ENCODE measurements at places on chromosomes 5 and 9.

- DNase-seq, result no peak
Observed at GRCh38 chr5:150734579-150735384, 24.0 kb downstream of the DCTN4 start.

DNA sequence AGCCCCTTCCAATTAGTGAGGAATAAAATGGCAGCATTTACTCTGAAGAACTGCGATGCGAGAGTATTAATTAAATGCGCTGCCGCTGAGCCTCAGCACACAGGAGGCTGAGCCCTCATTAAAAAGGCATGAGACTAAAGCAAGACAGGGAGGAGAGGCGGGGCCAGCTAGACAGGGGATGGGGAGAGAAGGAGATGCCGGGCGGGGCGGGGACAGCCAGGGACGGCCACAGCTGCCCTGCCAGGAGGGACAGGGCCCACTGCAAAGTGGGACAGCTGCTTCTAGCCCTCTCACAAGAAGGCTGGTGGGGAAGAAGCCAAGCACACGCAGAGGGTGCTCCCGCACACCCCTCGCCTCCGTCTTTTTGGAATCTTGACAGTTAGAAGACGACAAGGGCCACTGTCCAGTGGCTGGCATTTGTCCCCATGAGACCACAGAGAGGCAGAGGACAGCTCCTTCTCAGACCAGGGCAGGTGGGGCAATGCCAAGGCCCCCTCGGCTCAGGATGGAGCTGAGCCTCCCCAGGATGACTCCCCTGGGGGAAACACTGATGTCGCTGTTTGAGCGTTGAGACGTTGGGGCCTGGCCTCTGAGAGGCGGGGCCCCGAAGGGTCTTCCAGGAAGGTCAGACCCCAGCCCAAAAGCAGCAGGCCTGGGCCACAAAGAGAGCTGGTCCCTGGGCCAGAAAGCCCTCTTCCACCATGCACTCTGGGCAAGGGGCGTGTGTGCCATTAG lies 26.9 kb downstream of the ADAMTS2 start:
- no peak for DNase-seq

- no peak for DNase-seq
Observed at GRCh38 chr5:168819004-168819621, 239.9 kb upstream of the PANK3 start.

- DNase-seq, result no peak
Observed at GRCh38 chr5:55446640-55447351, 88.0 kb downstream of the PLPP1 start.

DNA sequence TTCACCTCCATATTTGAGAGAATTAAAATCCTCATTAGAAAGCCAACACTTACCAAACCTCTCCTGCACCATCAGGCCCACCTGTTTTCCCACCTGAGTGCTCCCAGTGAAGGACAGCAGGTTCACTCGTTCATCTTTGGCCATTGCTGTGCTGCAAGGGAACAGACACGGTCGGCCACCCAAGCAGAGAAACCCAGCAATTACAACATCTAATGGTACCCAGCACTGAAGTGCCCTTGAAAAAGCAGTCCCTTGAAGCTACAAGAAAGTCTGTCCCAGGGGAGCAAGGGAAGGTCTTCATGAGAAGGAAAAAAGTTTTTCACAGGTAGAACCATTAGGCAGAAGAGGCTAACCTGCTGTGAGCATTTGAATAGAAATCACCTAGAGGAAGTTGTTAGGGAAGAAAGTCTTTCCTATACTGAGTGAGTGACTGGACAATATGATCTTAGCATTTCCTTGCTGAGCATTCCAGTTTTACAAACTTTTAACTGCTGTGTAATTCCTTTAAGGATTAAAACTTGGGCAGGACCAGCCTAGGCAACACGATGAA lies 26.7 kb downstream of the ALDH7A1 start:
- no peak for DNase-seq

DNA sequence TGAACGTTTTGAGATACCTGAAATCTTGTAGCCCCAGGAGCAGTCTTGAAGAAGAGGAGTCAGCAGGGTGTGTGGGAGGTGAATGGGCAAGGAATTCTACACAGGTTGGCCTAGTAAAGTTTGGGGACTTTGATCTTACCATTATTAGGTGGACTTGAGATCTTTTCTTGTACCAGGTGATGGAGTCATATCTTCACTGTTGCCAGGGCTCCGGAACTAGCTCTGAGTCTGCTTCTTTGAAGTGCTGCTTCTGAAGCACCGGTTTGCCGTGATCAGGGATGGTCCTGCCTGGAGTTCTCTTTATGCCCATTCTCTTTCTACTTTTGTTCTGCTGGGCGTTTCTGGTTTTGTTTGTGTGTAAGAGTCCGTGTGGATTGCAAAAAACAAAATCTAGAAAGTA lies 27.4 kb downstream of the RCL1 start:
- no peak for DNase-seq

DNA sequence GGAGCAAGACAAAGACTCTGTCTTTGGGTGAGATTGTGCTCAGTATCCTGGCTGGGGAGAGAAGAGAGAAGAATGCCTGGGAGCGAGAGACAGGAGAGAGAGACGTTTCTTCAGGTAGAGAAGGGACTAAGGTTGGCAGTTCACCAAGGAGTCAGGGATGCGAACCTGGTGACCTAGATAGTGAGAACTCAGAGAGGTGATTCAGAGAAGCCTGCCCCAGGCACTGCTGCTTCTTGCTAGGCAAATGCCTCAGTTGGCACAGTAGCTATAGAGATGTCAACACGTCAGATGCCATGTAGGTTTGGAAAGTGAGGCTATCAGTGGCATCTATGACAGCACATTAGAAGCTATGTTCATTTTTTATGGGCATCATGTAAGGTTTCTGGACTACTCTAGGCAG lies 231.6 kb upstream of the VLDLR start:
- DNase-seq, result no peak

GRCh38 chr5:166672431-166672830 lies 1619.0 kb upstream of the WWC1 start:
- DNase-seq, result no peak

DNA sequence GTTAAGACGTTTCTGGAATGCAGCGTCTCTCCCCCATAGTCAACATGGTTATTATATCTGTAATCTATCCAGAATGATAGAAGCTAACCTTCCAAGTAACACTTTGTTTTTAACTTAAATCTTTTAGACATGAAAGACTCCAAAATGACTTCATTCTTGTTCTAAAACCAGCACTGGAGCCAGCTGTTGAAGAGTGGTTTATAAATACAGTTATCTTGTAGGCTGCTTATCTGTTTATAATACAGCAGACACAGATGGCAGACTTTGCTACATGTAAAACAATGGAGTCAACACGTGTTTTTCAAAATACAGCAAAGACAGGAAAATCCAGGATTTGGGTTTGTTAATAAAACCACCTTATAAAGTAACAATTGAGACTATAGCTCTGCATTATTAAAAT lies 48.8 kb upstream of the RETREG1 start:
- DNase-seq, result no peak

DNA sequence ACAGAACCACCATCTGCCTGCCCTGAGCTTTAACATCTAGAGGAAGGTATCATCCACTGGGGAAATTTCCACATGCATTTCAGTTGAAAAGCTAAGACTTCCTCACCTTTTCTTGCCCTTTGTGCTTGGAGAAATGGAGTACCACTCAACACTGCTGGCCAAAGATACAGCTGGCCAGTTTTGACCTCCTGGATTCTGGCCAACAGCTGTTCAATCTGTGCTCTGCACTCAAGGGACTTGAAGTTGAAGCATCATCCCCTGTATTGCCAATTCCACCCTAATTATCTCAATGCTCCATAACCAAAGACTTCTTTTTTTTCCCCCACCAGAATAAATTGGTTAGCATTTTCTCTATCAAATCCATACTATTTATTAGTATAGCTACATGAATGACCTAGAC lies 70.4 kb upstream of the PRDM9 start:
- DNase-seq, result no peak

GRCh38 chr5:963673-964531 lies 44.7 kb upstream of the NKD2 start:
- DNase-seq, result no peak
